Activated gamma-delta T cell treated with Interleukin-2 at 50 U/mL for 16 hours (primary cell): ENCODE measurements at places on chromosomes 7 and 10.

GRCh38 chr7:19834566-19834965, 61.1 kb upstream of the TMEM196 start:
- no peak for DNase-seq

- no peak for DNase-seq
These were observed 103.5 kb downstream of the GPR26 start for GRCh38 chr10:123769647-123770046.

- no peak for DNase-seq
These were observed 39.5 kb downstream of the TSPAN14 start for GRCh38 chr10:80493522-80494051.

GRCh38 chr10:113301342-113301984, 251.4 kb upstream of the HABP2 start:
- no peak for DNase-seq

GRCh38 chr7:125467996-125468854, 538.6 kb upstream of the POT1 start:
- no peak for DNase-seq

- DNase-seq, result no peak
These were observed 9.3 kb downstream of the NOD1 start for GRCh38 chr7:30469303-30469702.

DNA sequence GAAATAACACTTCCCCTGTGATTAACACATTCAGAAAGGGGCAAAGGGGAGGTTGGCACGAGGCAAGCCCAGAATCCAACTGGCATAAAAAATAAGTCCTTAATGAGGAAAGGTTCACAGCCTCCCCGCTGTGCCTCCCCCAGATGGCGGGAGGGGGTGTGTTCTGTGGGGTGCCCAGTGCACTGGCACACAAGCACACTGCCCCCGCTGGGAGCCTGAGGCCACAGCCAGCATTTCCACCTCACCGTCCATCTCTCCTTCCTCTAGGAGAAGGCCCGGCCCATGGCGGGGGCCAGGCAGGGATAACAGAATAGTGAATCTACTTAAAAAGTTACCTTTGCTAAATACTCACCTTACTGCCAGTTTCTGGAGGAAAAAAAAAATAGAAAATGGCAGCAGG, 43.2 kb downstream of the PRKAG2 start:
- no peak for DNase-seq

DNA sequence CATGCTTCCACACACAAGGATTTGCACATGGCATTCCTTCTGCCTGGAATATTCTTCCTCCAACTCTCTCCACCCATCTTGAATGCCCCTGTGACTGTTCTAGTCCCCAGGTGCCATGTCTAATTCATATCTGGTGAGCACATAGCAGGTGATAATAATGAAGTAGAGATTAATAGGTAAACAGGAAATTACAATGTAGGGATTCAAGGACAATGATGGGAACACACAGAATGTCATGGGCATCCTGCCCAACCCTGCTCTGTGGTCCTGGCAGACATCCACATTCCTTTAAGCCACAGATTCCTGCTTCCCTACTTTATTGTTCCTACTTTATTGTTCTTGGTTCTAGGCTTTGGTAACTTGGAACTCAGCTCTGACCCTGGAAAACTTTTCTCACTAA, 115.8 kb downstream of the THSD7A start:
- no peak for DNase-seq

DNA sequence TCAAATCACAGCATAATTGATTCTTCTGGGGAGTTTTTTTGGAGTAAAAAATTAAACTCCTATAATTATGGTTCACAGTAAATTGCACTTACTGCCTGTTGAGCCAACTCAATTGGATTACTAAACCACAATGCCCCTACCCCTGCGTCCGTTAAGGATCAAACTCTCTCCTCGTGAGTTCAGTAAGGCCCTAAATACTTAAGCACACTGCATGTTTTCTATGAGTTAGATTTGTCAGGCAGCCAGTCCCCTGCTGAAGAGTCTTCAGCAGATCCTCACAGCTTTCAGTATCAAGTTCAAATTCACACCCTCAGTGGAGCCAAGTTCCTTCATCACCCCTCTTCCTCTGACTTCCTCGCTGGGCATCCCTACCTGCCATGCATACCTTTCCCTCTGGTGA, 275.0 kb upstream of the BMPER start:
- DNase-seq, result no peak

GRCh38 chr7:134630893-134631292, 15.8 kb upstream of the BPGM start:
- DNase-seq, result no peak

GRCh38 chr7:132004529-132004928, 448.1 kb upstream of the PODXL start:
- DNase-seq, result no peak

GRCh38 chr7:101705331-101705730, 76.2 kb upstream of the MYL10 start:
- DNase-seq, result no peak
